ENCODE measurements at places on chromosomes 1 and 21. TPM values are rescaled to one million over a fixed set of nuclear protein-coding genes. Genes with fewer than 3 reads are reported as not detected.

DNA sequence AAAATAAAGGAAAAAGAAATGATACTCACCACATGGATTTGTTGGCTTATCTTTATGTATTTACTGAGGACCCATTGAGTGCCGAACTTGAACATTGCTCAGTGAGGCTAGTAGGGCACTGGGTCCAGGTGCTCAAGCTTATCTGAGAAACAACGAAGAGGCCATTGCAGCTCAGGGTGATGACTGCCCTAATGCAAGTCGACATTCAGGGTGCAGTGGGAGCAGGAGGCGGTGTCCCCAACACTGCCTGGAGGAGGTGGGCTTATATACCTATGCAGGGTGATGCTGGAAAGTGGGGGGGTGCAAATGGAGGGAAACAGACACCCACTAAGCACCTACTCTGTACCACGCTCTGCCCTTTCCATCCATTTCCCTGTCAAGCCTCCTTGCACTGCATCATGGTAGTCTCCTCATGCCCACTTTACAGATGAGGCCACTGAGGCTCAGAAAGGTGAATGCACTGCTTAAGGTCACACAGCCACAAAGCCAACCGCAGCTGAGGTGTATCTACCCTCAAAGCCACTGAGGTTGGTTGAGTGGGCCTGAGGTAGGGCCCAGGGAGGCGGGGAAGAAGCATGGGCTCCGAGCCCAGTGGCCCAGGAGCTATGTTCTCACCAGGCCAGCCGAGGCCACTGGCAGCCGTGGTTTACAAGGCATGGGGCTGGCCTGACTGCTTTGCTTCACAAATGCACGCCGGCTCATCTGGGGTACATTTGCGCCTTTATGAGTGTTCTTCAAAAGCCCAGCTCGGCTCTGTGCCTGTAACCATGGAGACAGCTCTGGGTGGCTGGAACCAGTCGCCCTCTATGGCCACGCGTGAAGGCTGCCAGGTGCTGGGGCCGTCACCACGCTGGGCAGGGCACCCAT lies 103.8 kb downstream of the EPHB2 start:
- no peak for DNase-seq

GRCh38 chr1:218983433-218983832 lies 190.2 kb upstream of the LYPLAL1 start:
- DNase-seq = no peak

Gene TBX19
- total RNA-seq = 0.33 TPM

- no peak for DNase-seq
Measured at GRCh38 chr1:110888049-110888448, 15.1 kb downstream of the CD53 start.

- DNase-seq = no peak
Measured at GRCh38 chr1:191101960-191102359, 624.3 kb upstream of the BRINP3 start.

DNA sequence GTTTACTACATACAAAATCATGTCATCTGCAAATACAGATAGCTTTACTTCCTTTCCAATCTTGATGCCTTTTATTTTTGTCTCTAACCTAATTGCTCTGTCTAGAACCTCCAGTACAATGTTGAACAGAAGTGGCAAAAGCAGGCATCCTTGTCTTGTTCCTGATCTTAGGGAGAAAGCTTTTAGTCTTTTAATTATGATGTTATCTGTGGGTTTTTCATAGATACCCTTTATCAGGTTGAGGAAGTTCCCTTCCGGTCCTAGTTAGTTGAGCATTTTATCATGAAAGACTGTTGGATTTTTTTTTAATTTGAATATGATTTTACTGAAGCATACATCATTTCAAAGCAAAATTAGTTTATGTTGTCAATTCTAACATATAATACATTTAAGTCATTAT lies 45.7 kb upstream of the DISC1 start:
- no peak for DNase-seq

DNA sequence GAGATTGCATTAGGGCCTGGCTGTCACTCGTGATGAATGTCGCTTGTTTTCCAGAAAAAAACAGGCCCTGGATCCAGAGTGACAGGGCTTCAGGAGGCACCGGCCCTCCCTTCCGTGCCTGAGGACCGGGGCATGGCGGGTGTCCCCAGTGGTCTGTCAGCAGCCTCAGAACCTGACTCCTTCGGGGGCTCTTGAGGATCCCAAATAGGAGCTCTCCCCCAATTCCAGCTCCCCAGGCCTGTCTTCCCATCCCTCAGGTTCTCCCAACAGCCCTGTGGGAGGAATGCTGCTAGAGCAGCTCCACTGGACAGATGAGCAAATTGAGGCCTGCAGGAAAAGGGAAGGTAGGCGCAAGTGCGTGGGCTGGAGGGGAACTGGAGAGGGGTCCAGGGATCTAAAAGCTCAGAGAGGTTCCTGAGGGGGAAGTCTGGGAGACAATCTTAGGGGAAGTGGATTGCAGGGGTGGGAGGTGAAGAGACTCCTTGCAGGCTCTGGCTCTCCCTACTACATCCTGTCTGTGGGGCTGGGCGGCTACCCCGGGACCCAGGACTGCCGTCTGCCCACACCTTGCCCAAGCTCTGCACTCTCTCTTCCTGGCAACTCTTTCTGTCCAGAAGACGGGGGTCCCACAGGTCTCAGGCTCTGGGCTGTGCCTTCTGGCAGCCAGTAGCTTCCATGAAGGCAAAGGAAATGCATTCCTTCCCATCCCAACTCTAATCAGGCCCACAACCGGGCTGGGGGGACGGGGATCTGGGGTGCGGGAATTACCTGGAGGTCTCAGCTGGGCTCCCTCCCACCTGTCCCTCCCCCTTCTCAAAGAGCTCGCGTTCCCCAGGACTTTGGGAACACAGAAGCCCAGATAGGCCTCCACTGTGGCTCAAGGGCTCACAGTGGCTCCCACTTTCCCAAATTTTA lies 105.7 kb upstream of the CASZ1 start:
- DNase-seq = no peak

Gene TCP10L
- 3.0 TPM for total RNA-seq

DNA sequence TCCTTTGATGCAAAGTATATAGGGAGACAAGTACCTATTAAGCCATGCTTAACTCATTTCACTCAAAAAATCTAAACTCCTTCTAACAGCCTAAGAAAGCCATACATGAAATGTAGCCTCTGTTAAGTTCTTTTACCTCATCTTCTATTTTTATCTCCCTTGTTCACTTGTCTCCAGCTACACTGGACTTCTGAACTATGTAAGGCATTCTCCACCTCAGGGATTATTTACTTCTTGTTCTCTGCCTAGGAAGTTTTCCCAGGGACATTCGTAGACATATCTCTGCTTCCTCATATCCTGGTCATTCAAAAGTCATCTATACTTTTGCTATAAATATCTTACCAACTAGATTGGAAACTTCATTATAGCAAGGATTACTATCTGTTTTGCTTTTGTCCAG lies 96.9 kb downstream of the COP1 start:
- DNase-seq = no peak

- no peak for DNase-seq
Measured at GRCh38 chr21:35504277-35504676, 455.2 kb upstream of the RUNX1 start.

Gene PADI2
- 0.49 TPM for total RNA-seq

Gene VANGL1
- 5.9 TPM for total RNA-seq

Gene TINAGL1
- total RNA-seq = 223 TPM

DNA sequence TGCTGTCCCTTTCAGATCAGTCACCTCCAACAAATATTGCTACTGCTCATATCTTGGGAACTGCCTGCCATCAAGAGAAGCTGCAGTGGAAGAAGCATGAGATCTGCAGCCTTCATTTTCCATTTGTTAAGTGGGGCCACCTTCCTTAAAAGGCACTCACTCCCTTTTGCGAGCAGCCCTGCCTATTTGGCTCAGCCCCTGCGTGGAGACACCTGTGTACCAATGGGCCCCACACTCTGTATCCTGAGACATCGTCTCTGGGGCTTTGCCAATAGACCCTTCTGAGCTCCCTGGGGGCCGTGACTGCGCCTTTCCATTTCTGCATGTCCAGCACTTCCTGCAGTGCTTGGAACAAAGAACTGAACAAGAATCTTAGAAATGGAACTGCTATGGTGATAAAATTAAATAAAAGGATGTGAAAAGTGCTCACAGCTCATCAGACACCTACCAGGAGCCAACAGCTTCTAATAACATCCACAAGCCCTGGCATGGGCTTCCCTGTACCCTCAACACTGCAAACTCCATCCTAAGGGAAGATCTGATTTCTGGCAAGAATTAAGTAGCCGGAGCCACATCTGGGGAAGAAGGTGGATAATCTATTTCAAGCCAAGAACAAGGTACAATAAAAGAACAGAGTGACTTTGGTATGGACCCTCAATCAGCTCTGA lies 36.7 kb downstream of the PARP1 start:
- no peak for DNase-seq

GRCh38 chr1:200535605-200536004 lies 84.9 kb downstream of the KIF14 start:
- DNase-seq = no peak

- no peak for DNase-seq
Measured at GRCh38 chr1:114397601-114398000, 113.4 kb downstream of the TRIM33 start.

Data from left ventricle myocardium inferior (tissue), 1 donor.